ENCODE measurements at places on chromosomes 11 and 22. TPM values are rescaled to one million over a fixed set of nuclear protein-coding genes. Genes with fewer than 3 reads are reported as not detected.

DDTL gene
- 4.0 TPM for total RNA-seq

SLC35F2 gene
- total RNA-seq: 14.3 TPM

RIMBP3B gene
- total RNA-seq: 0.22 TPM

ANAPC15 gene
- 46.0 TPM for total RNA-seq

SSH3 gene
- total RNA-seq: 13.0 TPM

CNIH2 gene
- total RNA-seq: 3.1 TPM

RNASEH2C gene
- total RNA-seq: 82.8 TPM
